ENCODE measurements at places on chromosomes 7 and 10.

- no peak for DNase-seq
These were observed 49.9 kb downstream of the ARMC3 start for GRCh38 chr10:22977751-22978150.

DNA sequence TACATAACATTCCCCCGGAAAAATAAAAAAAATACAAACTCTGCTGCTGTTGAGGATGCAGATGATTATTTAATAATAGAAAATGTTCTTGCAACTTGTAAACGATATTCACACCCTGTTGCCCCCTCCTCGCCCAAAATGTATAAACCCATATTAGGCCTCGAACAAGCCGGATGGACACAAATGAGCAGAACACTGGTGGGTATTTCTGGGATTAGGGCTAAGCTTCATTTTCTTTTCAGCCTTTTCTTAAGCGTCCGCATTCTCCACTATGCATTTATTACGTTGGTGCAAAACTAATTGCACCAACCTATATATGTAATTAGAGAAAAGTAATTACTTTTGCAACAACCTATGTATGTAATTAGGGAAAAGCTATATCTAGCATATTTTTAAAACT is 349 bp upstream of the GNG11 start:
- no peak for DNase-seq

- DNase-seq = no peak
These were observed 13.0 kb downstream of the AQP1 start for GRCh38 chr7:30924624-30925023.

DNA sequence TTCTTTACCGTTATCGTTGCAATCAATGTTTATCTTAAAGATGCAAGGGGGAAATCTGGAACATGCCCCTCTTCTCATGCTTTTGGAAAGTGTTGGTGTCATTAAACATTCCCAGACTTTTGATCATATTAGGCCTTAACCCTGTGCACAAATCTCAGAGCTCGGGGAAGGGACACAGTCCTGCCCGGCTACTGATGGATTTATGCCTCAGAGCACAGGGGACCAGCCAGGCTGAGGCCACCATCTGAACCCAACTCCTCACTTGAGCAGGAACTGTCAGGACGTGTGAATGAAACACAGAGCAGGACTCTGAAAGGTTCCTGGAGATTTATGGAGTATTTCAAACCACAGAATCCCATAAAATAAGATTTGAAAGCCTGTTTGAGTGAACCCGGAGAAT is 132.0 kb upstream of the CXCL12 start:
- no peak for DNase-seq

DNA sequence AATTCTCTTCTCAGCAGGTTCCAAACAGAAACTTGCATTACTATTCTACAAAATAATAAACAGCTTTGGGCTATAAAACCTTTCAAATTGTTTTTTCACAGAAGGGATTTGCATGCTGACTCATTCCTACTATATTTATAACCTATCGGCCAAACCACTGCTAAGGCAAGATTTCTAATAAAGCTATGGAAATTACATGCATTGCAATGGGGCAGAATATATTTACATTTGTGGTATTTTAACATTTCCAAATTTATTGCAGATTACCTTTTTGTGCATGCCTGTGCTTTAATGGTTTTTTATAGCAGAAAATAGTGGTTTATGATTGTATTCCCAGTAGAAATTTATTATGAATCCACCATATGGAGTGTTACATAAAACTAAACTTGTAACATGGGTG is 69.0 kb upstream of the NPVF start:
- no peak for DNase-seq

GRCh38 chr10:80252296-80252887 is 37.1 kb downstream of the MAT1A start:
- no peak for DNase-seq

DNA sequence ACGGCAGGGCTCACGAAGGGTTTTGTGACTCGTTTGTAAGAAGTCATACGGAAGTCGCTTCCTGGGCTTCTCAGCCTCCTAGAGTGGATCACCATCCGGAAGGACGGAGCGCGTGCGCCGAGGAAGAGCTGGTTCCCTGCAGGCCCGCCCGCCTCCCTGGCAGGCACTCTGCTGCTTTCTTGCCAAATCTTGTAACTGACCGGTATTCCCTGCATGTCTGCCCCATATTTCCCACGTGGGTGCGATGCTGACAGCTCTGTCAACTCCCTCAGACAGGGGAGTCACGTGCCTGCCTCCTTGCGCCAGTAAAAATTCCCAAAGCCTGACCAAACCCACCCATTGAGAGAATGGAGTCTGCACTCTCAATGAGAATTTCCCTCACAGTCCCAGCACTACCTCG is 12.7 kb downstream of the SHH start:
- no peak for DNase-seq

DNA sequence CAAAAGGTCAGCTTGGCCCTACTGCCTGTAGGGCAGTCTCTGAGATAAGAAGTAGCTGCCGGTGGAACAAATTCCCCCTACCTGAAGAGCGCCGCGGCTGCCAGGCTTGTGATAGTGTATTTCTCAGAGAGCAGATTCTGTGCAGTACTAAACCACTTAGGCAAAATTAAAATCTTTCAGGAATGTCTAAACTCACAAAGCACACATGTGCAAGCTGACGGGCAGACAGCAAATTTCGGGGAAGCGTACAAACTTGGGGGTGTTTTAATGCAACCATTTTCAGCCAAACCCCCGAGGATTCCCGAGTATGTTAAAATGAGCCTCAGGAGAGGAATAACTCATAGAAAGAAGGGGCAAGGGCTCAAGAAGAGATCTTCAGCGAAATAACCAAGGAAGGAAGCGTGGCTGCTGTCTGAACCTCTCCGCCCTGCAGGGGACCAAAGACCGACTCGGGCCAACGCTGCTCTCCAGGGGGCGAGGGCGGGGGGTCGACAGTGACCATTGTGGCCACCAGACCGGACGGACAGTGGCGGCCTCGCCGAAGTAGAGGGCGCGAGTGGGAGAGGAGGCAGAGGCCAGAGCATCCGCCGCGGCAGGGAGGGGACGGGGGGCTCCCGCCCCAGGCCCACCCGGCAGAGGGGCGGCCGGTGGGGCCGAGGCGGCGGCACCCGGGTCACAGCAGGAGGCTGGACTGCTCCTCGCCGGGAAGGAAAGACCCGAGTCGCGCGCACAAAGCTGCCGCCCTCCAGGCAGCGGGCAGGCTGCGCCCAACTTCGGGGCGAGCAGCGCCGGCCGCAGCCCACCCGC is 819 bp downstream of the HYCC1 start:
- DNase-seq = peak; percentile 20

DNA sequence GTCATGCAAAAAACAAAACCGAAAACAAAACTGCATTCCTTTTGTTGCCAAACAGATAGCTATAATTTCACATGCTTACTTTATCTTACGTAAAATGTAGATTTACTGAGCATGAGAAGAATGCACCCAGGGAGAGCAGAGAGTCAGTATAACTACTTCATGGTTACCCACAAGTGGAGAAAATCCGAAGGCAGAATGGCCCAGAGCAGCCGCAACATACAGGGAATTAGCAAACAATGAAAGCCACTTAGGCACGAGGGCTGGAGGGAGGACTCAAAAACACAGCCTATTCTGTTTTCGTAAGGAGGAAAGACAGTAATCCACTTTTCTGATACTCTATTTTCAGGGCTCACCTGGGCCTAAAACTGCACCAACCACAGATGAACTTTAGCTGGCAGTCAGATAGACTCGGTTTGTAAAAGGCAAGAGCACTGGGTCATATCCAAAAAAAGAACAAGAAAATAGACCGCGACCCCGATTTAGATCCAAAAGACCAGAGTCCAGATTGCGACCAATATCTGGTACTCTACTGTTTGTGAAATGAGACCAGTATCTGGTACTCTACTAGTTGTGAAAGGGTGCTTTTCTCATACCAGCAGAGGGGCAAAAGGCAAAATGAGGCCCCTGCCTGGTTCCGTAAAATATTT is 1.3 kb downstream of the ITPRIP start:
- no peak for DNase-seq

DNA sequence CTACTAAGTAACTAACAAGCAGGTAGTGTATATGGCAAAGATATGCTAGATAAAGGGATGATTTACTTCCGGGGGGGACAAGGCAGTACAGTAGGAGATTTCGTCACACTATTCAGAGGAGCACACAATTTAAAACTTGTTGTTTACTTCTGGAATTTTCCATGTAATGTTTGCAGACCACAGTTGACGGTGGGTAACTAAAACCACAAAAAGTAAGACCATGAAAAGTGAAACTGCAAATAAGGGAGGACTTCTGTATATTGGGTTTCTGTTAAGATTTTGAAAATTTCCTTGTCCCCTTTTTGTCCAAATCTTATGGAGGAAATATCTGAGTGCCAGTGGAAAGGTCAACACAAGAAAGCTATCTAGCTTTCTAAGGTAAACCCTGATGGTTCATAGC is 170.0 kb downstream of the ELAPOR2 start:
- DNase-seq = no peak

GRCh38 chr10:122648599-122649428 is 50.8 kb downstream of the C10orf120 start:
- DNase-seq = no peak

- no peak for DNase-seq
These were observed 21.0 kb downstream of the NUDT13 start for GRCh38 chr10:73131301-73131700.

DNA sequence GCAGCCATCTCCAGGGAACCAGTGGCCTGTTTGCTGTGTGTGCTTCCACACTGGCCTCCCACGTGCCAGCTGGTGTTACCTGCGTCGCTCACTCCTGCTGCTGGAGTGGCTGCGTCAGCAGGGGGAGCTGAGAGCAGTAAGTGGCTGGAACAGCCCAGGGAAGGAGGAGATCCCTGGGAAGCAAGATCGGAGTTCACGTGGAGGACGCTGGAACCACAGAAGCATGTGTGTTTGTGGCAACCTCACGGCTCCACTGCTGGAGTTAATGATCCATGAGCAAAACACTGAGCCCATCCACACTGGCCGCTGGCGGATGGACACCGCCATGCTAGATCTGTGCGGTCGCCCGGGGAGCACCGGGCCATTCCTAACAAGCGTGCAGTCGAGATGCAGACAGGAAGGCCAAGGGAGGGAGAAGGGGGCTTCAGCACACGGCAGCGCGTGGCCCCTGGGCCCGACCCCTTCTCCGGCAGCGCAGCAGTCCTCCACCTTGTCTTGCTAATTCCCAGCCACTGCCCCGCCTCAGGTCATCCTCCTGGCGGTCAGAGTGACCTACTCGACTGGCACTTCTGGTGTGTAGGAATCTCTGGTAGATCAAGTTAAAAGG is 68.5 kb upstream of the EEPD1 start:
- DNase-seq = peak; percentile 42

- no peak for DNase-seq
These were observed 29.9 kb downstream of the PANK1 start for GRCh38 chr10:89615112-89615511.

GRCh38 chr7:90536449-90536848 is 59.7 kb upstream of the CDK14 start:
- DNase-seq = no peak

DNA sequence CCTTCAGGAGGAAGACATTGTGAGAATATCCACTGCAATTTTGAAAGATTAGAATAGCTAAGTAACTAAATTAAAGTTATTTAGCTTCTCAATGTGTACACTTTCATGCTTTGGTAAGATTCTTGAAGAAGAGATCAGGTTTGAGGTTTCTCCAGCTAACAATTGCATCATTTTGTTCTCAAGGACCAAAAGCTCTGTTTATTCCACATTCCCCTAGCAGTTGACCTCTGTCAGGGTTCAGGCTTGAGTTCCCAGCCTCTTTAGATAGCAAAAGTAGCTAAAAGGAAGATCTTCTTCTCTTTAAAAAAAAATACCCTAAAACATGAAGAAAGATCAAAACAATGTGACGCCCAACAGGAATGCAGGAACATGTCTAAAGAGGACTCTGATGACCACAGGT is 179.4 kb upstream of the IGFBP3 start:
- DNase-seq = no peak

DNA sequence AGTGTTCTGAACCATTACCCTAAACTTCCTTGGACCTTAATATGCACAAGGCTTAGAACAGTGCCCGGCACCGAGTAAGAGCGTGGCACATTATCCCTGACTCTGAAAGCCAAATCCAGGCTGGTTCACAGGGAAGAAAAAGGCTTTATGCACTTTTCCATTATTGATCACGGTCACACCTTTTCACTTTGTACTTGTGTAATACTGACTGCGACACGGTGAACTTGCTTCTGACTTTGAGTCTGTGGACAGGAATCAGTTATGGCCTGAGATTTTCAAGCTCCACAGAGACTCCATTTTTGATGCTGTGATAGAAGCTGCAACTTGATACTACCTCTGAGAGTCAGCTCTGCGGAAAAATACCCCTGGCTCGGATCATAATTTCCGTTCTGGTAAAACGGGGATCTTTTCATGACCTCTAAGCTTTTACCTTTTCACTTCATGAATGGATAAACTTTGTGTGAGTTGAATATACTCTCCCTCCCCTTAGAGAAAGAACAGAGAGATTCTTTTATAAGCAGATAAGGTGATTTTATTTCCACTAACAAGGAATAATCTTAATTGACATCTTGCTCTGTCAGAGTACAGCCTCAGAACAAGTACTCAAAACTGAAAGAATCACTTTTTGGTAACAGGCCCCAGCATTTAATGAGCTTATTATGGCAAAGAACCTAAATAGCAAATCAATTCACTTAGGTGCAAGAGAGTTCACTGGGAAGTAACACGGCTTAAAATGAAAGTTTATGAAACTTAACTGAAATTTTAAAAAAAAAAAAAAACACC is 88.8 kb downstream of the ELMO1 start:
- DNase-seq = no peak

GRCh38 chr7:102988631-102989560 is 76.1 kb downstream of the LRRC17 start:
- no peak for DNase-seq

GRCh38 chr7:112204499-112205342 is 1.5 kb downstream of the DOCK4 start:
- DNase-seq = no peak

- DNase-seq = no peak
These were observed 124.0 kb downstream of the MAPK8 start for GRCh38 chr10:48430402-48430993.

- DNase-seq = no peak
These were observed 70.1 kb upstream of the ARHGAP21 start for GRCh38 chr10:24793648-24794379.

GRCh38 chr7:102044984-102045673 is 227.7 kb downstream of the CUX1 start:
- peak; percentile 65 for DNase-seq

DNA sequence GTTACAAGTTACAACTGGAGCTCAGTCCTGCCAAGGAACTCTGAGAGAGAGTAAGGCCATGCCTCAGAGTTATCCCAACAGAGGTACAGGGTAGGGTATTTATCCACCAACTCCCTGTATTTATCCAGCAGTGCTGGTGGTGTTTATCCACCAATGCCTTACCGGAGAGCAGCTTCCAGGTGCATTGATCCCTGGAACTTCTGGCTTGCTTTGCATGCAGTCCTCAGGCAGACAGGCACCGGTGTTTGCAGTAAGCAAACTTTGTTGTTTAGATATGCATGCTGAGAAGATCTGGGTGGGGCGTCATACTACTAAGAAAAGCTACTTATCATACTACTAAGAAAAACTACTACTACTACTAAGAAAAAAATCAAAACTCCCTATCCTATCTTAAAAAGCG is 92.4 kb downstream of the CYP26A1 start:
- no peak for DNase-seq

- no peak for DNase-seq
These were observed 122.6 kb upstream of the LSM8 start for GRCh38 chr7:118061386-118061785.

Measured in NCI-H1092 (cell line).